ENCODE measurements at places on chromosomes 16 and 17.

- no peak for DNase-seq
Observed at GRCh38 chr16:49701789-49702494, 154.0 kb downstream of the ZNF423 start.

DNA sequence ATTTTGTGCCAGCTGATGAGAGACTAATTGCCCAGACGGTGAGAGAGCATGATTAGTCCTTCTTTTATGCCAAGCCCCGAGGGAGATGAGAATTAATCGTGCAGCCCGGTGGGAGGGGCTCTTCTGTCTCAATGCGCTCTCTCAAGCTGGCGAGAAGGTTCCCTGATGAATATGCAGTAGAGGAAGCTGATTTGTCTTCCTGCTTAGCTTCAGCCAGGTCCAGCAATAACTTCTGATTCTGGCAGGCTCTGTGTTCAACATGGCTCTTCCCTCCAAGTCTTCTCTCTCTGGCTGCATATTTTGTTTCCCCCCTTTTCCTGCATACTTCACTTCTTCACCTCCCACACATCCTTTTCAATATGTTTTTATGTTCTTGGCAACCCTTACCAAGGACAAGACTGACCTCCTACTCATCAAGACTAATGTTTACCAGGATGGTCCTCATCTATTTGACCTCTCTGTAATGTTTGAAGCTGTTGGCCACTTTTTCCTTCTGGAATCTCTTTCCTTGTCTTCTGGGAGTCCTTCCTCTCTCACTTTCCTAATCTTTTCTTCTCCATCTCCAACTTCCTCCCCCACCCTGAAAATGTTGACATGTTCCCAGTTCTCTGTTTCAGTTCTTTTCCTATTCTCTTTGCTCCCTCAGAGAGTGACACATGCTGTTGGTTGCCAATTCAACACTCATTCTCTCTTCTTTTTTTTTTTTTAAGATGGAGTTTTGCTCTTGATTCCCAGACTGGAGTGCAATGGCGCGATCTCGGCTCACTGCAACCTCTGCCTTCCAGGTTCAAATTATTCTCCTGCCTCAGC, 33.1 kb downstream of the ARL4D start:
- no peak for DNase-seq

- DNase-seq, result no peak
Observed at GRCh38 chr17:77613218-77613617, 345.3 kb upstream of the TNRC6C start.

GRCh38 chr17:40209404-40210093, 9.6 kb upstream of the WIPF2 start:
- no peak for DNase-seq

DNA sequence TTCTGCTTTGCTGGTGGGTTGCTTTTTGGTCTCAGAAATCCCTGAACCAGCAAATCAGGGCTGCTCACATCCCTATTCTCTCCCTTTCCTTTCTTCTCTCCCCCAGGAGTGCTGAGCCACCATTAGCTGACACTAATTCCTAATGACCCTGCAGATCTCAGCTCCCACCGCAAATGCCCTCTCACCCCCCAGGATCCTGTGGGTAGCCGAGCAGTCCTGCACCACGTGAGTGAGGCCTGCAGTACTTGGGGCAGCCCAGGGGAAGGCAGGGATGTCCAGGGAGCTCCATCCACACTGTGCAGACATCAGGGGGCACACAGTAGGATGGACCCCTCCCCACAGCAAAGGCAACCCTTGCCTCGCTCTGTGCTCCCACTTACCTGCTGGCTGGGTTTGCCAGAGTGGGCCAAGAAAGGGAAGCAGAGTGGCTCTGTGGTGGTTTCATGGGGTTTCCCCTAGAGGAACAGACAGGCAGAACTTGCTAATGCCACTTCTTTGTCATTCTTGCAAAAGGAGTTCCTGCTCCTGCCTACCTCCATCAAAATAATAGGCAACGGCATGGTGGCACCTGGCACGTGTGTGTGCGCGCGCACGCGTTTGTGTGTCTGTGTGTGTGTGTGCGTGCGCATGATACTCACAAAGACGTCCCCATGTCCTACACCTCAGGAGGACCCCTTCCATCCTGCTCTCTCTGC, 135.6 kb downstream of the GAS7 start:
- no peak for DNase-seq
